Hematopoietic multipotent progenitor cell treated with erythropoietin and hydrocortisone succinate and interleukin-3 and kit ligand, for 17 days (in vitro differentiated cells): ENCODE measurements at places on chromosomes 16 and 17.

GRCh38 chr17:55527540-55528118, 16.4 kb upstream of the SMIM36 start:
- DNase-seq = no peak

GRCh38 chr17:8862213-8863056, 5.0 kb downstream of the PIK3R6 start:
- no peak for DNase-seq

DNA sequence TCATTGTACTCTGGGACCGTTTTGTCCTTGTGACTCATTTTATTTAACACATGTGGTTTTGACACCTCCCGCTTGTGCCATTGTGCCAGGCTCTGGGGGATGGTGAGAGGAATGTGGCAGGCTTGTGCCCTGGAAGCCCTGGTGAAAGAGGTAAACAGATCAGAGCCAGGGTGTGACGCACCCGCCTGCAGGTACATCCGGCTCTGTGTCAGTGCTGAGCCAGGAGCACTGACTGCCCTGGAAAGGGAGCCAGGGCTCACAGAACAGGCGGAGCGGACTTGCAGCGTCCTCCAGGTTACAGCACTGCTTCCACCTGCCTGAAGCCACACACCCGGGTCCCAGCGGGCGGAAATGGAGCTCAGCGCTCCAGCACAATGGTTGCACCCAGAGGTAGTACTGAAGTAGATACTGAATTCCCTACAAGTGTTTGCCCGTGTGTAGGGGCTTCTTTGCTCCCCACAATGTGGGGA, 30.6 kb downstream of the CDRT15 start:
- DNase-seq = no peak

- DNase-seq = no peak
Observed at GRCh38 chr17:62701706-62702085, 74.2 kb downstream of the MRC2 start.

GRCh38 chr17:44113868-44114840, 9.3 kb downstream of the HDAC5 start:
- DNase-seq = no peak

- no peak for DNase-seq
Observed at GRCh38 chr16:84614073-84614459, 3.8 kb downstream of the COTL1 start.

- no peak for DNase-seq
Observed at GRCh38 chr17:63698886-63699637, 863 bp downstream of the LIMD2 start.
